Mesangial cell (primary cell): ENCODE measurements at places on chromosomes 2 and 18. TPM values are rescaled to one million over a fixed set of nuclear protein-coding genes. Genes with fewer than 3 reads are reported as not detected.

Gene HRH4
- not detected in 2 replicates for total RNA-seq

Gene PRKAG3
- not detected in 2 replicates for total RNA-seq

Gene SCN1A
- total RNA-seq = not detected in 2 replicates

Gene EN1
- total RNA-seq = 0.16 TPM in 1 of 2 replicates, not detected in the other

Gene SATB2
- total RNA-seq = 1.6 and 3.5 TPM in 2 replicates

Gene MAPK4
- under 0.01 and 0.63 TPM in 2 replicates for total RNA-seq

Gene TUBB8B
- 0.63 TPM in 1 of 2 replicates, not detected in the other for total RNA-seq

Gene NTSR2
- total RNA-seq = not detected in 2 replicates

Gene CCDC142
- 6.0 and 9.5 TPM in 2 replicates for total RNA-seq

Gene ACVR1C
- under 0.01 TPM in 2 replicates for total RNA-seq

Gene ALPG
- total RNA-seq = not detected in 2 replicates
